KBM-7 (cell line): ENCODE measurements at places on chromosomes 2 and 18.

DNA sequence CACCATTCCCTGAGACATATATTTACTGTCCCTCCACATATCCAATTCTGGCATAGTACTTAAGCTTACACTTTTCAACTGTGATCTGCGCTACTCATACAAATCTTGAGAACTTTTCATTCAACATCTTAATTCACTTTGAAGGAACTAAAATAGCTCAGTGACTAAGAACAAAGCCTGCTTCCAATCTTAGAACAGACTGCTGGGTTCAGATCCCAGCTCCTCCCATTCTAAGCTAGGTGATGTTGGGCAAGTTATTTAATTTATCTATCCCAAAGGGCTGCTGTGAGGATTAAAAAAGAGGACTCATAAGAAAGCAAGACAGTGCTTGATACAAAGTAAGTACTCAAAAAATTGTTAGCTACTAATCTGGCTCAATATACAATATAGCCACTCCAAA lies 57.9 kb downstream of the UGP2 start:
- DNase-seq: no peak

- no peak for DNase-seq
Observed at GRCh38 chr18:73841661-73842060, 306.0 kb downstream of the FBXO15 start.

- DNase-seq: no peak
Observed at GRCh38 chr18:8529609-8530008, 79.6 kb upstream of the RAB12 start.

GRCh38 chr2:67880291-67880761 lies 182.5 kb downstream of the C1D start:
- DNase-seq: no peak

DNA sequence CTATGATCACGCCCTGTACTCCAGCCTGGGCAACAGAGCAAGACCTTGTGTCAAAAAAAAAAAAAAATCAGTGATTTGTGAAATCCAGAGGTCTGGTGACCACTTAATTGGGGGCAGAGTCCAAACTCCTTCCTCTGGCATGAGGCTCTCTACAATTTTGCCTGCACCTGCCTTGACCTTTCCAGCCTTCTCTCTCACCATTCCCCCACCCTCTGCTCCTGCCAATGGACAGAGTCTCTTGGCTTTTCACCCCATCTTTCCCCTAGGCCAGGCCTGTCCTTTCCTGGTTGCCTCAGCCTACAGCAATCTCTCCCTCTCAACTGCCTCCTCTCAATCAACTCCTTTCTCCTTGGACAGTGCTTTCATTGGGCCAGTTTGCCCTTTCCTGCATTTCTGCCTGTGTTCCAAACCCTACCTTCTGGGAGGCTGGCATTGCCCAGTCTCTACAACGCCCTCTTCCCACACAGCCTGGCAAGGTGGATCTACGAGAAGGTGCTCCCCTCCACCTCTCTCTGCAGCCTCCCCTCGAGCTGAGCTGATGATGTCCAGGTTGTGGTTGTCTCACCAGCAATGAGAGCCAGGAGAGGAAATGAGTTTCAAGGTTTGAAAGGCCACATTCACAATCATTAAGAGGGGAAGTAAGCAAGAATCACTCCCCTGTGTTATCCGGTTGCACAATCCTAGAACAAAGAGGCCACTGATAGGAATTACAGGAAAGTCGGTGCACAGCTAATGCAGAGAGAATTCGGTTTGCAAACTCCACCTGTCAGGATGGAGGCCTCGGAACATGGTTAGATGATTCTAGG lies 39.5 kb upstream of the NPAS2 start:
- peak; percentile 69 for DNase-seq

GRCh38 chr2:173214213-173214612 lies 138.6 kb downstream of the MAP3K20 start:
- DNase-seq: no peak

DNA sequence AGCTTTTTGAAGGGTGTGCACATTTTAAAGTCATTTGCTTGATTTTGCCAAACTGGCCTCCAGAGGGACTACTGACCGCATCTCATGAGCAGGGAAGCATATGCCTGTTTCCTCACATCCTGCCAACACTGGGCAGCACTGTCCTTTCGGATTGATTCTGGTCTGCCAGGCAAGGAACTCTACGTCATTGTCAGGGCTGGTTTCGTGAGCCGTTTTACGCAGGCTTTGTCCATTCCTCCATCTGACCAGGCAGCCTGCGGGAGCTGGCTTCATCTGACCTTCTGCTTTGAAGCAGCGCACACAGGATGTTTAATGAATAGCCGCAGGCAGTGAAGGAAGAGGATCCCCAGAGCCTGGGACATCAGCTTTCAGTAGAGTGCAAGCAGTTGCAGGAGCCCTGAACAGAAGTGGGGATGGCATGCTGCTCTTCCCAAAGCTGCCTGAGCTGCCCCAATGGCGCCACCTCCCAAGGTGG lies 46.3 kb upstream of the SEMA4C start:
- DNase-seq: no peak
